ENCODE measurements at places on chromosomes 6 and 20.

DNA sequence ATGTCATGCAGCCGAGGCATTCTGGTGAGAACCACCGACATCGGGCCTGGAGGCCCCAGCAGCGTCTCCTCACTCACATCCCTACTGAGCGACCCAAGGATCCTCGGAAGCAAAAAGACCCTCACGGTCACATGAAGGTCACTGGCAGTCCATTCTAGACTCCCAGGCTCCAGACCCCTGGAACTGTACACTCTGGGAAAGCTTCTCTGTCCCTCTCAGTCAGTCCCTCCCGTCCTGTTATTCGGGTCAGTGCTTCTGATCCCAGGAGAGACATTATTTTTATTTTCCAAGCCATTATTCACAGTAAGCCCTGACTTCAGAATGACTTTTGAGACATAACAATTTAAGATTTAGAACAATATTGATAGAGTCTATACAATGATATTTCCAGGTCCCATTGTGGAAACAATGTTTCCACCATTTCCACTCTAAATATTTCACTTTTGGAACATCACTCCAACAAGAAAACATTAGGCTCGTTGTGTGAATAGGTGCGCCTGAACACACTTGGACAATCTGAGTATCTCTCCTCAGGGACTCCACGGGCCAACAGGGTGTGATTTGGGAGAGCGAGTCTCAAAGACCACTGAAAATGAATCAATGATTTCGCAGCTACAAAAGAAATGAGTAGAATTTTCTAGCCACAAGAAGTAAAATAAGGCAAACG is 199.7 kb downstream of the SOD2 start:
- no peak for DNase-seq

GRCh38 chr20:58004146-58004545 is 224.3 kb downstream of the ANKRD60 start:
- no peak for DNase-seq

- DNase-seq = no peak
Observed at GRCh38 chr6:53879608-53880007, 84.8 kb downstream of the LRRC1 start.

- no peak for DNase-seq
Observed at GRCh38 chr6:136989571-136990241, 55.1 kb downstream of the IL20RA start.

DNA sequence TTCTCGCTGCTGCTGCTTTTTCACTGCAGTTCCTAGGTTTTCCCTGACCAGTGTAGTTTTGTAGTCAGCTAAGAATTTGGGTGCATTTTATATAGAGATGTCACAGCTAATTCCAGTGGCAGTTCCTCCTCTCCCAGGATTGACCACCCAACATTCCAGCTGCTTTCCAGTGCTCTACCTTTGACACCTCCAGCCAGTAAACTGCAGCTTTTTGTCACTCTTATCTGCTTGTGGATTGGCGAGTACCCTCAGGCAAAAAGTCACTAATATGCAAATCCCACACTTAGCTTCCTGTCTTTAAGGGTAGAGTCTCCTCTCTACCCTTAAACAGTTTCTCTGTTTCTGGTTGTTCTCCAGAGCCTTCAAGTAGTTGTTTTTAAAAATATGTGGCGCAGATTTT is 146.9 kb upstream of the KCNG1 start:
- no peak for DNase-seq

DNA sequence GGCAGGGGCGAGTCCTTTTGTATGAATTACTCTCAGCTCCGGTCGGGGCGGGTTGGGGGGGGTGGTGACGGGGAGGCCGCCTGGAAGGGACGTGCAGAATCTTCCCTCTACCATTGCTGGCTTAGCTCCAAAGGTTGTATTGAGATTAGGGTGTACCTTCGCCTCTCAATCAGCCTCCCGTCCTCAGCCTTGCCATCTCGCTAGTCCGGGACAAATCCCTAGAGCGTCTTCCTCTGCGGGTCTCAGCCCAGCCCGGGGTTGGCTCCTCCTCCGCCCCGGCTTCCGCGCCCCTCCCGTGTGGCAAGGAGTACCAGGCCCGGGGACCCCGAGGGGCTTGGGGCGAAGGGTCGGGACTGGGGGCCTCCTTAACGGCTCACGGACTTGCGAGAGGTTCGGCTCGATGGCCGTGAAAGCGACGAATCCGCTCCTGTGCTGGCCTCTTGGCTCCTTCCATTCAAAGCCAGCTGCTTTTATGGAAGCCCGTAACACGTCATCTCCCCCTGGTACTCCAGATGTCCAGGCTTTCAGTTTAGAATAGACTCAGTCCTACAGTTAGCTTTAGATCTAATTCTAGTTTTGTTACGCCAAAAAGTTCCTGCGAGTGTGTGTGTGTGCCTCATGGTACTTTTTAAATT is 636 bp upstream of the EEF1A1 start:
- DNase-seq = peak; percentile 87

- no peak for DNase-seq
Observed at GRCh38 chr6:145749632-145750031, 14.3 kb upstream of the EPM2A start.

GRCh38 chr6:75603106-75603420 is 1.4 kb downstream of the SENP6 start:
- DNase-seq = no peak

GRCh38 chr6:157405986-157406385 is 25.0 kb downstream of the ZDHHC14 start:
- no peak for DNase-seq

DNA sequence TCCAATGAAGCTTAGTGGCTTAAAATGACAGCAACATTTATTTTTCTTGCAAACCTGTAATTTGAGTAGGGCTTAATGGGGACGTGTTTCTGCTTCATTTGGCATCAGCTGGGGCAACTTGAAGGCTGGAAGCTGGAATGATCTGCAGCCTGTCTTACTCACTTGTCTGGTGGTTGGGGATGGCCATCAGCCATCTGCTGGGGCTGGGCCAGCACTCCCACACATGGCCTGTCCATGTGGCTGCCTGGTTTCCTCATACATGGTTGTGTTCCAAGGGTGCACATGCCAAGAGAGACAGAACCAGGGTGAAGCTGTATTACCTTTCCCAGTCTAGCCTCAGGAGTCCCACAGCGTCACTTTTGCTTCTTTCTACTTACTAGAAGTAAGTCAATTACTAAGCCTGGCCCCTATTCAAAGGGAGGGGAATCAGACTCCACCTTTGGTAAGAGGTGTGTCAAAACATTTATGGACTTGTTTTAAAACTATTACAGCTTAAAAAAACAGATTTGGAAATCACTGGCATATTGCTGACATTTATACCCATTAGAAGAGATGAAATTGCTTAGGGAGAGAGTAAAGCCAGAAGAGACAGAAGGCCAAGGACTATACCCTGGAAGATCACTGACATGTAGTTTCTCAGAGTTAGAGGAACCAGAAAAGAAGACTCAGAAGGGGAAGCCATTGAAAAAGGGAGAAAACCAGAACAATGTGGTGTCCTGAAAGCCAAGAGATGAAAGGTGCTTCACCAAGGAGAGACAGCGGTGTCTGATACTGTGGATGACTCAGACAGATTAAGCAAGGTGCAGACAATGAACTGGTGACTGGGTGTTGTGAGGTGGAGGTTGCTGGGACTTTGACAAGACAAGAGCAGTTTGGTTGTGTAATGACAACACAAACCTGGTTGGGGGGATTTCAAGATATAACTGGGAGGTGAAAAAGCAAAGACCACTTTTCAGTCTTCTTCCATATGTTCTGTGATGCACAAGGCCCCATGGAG is 345.2 kb downstream of the GJA1 start:
- no peak for DNase-seq

DNA sequence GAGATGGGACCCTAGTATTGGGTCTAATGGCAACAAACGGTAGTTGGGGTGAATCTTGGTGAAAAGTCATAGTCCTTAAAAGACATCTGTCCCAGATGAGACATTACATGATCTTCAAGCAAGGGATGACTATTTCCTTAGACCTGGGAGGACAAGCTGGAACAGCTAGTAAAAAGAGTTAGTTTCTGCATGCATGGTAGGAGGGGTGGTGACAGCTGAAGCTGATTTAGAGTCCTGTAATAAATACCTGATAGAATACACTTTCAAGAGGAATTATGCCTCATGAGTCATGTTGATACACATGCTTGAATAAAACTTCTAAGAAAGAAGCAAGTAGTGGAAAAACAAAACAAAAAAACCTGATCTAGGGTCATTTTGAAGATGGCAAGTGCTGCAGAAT is 247.4 kb downstream of the CD109 start:
- no peak for DNase-seq

DNA sequence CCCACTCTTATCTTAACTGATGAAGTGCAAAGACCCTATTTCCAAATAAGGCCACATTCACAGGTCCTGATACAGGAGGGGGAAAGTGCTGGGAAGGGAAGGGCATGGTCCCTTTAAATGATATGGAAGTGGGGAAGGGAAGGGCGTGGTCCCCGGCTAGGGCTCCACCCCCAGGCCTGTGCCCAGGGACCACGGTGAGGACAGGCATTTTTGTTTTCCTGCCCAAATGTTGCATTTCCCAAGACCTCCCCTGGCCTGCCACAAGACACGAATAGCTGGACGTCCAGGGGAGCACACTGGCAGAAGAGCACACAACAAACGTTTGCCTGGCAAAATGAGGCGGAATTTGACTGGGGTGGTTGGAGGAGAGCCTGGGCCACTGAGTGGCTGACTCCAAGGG is 16.1 kb upstream of the HFE start:
- no peak for DNase-seq

DNA sequence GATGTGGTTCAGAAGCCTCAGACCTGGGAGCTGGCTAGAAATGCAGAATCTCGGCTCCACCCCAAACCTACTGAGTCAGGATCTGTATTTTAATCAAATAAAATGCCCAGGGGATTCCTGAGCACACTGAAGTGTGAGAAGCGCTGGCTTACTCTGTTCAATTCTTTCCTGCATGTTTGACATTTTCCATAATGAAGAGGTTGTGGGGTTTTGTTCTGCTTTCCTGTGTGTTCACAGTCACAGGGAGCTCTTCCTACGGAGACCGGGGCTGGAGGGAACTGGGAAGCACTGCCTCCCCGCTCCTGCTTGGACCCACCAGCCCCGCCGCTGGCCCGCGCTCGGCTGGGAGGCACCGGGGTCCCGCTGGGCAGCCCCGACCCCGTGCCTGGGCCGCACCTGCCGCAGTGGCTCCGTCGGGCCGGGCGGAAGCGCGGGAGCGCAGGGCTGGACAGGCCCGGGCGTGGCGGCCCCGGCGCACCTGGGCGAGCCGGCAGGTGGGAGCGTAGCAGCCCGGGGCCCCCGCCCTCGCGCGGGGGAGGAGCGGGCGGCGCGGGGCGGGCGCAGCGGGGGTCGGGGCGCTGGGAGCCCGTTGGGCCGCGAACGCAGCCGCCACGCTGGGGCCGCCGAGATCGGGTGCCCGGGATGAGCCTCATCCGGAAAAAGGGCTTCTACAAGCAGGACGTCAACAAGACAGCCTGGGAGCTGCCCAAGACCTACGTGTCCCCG is at the start of gene MAPK13:
MAPK13 (plus strand) TSS at position 573 of the 726 bp plus-strand sequence; CDS start at position 643, 70 bp downstream.
- DNase-seq = no peak

Measured in NK-92 treated with Interleukin-12 subunit alpha and Interleukin-12 subunit beta, amount 100 ng/mL, for 24 hours (cell line).